T-helper 17 cell (primary cell): ENCODE measurements at places on chromosomes 4 and X.

- no peak overlapping the region for H3K4me3 ChIP-seq
- no peak overlapping the region for H3K27ac ChIP-seq
- no peak for DNase-seq
- H3K4me1 ChIP-seq, result no peaks in the 10 kb centered on the region
- H3K36me3 ChIP-seq, result no peaks in the 10 kb centered on the region
- no peaks in the 10 kb centered on the region for H3K27me3 ChIP-seq
Measured at GRCh38 chr4:171308661-171309060, 504.5 kb upstream of the GALNTL6 start.

DNA sequence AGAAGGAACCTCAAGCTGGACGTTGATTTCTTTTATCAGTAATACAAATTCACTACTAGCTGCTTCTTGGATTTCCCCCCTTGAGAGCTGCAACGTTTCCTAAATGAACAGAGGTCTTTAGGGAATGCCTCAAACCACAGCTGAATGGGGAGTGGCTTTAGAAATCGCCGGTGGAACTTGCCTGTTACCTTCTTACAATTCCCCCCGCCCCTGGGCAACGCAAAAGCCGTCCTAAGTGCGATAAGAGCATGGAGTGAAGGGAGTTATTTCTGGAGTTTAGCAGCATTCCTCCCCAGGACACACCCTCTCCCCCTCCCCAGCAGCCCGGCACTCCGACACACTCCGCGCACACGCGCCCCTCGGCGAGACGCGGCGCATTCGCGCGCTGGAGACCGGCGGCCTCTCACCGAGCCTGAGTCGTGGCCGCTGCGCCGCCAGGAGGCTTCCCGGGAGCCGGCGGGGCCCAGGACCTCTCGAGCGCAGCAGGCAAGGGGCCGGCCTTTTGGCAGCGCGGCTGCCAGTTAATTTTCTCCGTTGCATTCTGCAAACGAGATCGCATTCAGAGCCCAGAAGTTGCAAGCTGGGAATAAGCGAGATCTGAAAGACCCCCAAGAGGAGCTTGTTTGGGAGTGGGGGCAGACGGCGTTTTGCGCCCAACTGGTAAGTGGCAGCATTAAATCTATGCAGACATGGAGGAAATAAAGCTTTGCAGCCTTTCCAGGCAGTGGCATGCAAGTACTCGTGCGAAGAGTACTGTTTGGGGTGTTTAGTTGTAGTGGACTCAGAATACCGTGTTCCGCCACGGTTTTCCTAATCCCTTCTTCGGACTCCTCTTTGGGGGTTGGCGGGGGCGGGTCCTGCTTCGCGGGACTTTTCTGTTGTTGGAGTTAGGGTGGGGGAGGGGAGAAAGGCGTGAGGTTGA, 134.7 kb downstream of the PALLD start:
- no peak overlapping the region for H3K27ac ChIP-seq
- H3K27me3 ChIP-seq, result peaks cover 80% of the 10 kb centered on the region
- no peak for DNase-seq
- H3K4me3 ChIP-seq, result peak overlapping the region; percentile 45

GRCh38 chrX:40628506-40628905, 5.3 kb downstream of the MPC1L start:
- no peaks in the 10 kb centered on the region for H3K27me3 ChIP-seq
- H3K4me3 ChIP-seq, result no peak overlapping the region
- H3K36me3 ChIP-seq, result peaks cover 8% of the 10 kb centered on the region
- H3K27ac ChIP-seq, result no peak overlapping the region

- H3K36me3 ChIP-seq, result peaks cover 2% of the 10 kb centered on the region
- peaks cover 32% of the 10 kb centered on the region for H3K27me3 ChIP-seq
- peaks cover 2% of the 10 kb centered on the region for H3K4me1 ChIP-seq
- DNase-seq, result no peak
- H3K4me3 ChIP-seq, result no peak overlapping the region
Measured at GRCh38 chr4:92307866-92308265, 4.1 kb downstream of the GRID2 start.

DNA sequence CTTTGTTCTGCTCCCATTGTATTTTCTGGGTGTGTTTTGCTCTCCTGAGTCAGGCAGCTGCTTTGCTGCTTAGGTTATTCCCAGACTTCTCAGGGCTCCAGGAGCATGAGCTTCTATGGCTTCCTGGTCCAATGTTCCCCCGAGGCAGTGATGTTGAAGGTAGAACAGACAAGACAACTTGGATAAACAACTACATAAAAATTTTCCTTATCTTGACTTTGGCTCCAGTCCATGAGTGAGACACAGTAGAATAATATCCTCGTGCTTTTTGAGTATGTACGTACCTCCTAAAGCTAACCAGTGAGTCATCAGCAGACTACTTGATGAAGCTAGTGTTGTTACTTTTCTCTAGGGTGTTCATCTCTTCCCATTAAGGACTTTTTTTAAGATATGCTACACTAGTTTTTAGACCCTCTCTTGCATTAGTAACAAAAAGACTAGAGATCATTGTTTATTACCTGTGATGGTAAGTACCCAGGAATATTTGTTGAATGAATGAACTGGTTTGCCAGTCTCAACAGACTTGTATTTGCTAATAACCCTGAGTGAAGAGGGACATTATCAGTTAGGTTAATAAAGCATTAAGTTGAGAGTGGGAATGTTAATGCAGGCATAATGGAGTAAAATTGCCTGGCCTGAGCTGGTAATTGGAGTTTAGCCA, 131.9 kb downstream of the FHIP1A start:
- DNase-seq, result no peak
- H3K36me3 ChIP-seq, result peaks cover 3% of the 10 kb centered on the region
- H3K27me3 ChIP-seq, result peaks cover 43% of the 10 kb centered on the region
- H3K4me1 ChIP-seq, result peaks cover 3% of the 10 kb centered on the region

DNA sequence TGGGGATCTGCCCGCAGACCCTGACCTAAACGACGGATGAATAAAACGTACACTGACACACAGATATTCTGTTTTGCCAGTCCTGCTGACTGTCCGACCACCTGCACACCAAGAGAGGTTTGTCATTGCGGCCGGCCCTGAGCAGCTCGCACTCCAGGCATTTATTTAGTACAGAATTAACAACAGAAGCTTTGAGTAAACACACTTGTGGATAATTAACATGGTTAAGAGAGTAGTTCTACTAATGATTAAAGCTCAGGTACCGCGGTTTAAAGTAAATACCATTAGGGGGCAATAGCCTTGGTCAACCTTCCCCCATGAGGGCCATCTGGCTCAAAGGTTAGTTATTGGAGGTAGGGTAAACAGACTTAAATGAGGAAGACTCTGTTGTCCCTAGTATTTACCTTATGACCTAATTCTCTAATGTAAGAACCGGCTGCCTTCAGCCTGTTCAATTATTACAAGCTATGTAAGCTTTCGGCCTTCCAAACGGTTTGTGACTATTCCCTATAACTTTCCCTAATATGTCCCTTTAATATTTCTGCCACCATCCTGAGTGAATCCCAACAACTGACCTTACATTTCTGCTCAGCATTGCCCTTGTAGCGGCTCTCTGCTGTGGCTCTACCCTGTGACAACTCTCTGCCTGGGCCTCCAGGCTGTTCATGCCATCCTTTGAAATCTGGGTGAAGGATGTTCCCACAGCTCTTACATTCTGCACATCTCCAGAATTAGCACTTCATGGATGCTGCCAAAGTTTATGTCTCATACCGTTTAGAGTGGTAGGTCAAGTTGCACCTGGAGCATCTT, 46.9 kb upstream of the SYTL5 start:
- DNase-seq, result no peak
- H3K4me3 ChIP-seq, result no peak overlapping the region
- peaks cover 6% of the 10 kb centered on the region for H3K4me1 ChIP-seq
- H3K27me3 ChIP-seq, result no peaks in the 10 kb centered on the region

DNA sequence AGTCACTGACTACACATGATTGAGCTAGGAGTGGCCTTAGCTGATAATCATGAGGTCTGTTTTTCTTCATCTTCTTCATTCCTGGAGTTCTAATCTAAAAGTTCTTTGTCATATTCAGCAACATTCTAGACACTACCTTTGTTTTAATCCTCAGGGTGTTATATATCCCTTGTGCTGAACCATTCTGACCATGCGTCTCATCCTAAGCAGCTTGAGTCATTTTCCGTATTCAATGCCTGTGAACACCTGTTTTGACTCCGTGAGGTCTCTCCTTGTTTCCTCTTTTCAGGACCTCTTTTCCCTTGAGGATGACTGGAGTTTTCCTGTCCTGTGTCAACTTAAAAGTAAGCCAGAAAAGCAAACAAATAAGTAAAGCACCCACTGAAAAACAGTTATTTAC, 597.9 kb downstream of the GBA3 start:
- DNase-seq, result no peak
- no peaks in the 10 kb centered on the region for H3K27me3 ChIP-seq
- no peak overlapping the region for H3K4me3 ChIP-seq
- no peaks in the 10 kb centered on the region for H3K36me3 ChIP-seq
- H3K4me1 ChIP-seq, result no peaks in the 10 kb centered on the region
- no peak overlapping the region for H3K27ac ChIP-seq

DNA sequence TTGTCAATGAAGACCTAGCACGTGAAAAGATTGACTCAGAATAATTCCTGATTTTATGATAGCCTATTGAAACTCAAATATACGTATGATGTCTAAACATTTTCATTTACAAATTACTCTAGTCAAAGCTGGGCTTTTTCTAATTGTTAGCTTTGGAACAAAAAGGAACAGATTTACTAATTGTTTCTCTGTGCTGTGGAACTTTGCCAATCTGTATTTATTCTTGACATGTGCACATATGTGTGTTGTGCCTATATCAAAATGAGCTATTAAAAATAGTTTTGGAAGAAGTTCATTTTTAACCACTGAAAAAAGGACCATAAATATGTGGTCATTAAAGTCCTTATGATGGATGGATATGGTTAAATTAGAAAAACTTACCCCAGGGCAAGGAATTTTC, 85.4 kb upstream of the PACRGL start:
- no peak overlapping the region for H3K4me3 ChIP-seq
- DNase-seq, result no peak
- no peaks in the 10 kb centered on the region for H3K36me3 ChIP-seq
- peaks cover 3% of the 10 kb centered on the region for H3K4me1 ChIP-seq
- no peak overlapping the region for H3K27ac ChIP-seq

DNA sequence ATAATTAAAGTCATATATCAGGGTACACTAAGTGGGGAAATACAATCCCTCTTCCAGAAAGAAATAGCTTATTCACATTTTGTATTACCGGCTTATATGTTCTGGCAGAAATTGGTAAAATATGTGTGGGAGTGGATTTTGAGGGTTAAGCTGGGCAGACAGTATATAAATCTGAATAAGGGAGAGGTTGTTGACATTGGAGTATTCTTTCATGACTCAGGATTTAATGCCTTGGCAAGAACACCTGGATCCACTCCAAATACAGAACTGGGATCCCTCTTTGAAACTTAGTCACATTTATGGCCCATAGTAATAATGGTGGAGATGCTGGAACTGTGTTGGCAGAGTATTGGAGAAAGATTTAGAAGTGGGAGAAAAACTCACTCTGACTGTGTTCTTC, 54.3 kb upstream of the TET2 start:
- H3K27me3 ChIP-seq, result no peaks in the 10 kb centered on the region
- no peak overlapping the region for H3K27ac ChIP-seq
- H3K36me3 ChIP-seq, result no peaks in the 10 kb centered on the region
- no peak for DNase-seq
- no peak overlapping the region for H3K4me3 ChIP-seq

GRCh38 chr4:124157396-124158083, 555.0 kb downstream of the ANKRD50 start:
- no peaks in the 10 kb centered on the region for H3K27me3 ChIP-seq
- no peak overlapping the region for H3K27ac ChIP-seq
- H3K36me3 ChIP-seq, result no peaks in the 10 kb centered on the region
- H3K4me1 ChIP-seq, result no peaks in the 10 kb centered on the region
- DNase-seq, result no peak

DNA sequence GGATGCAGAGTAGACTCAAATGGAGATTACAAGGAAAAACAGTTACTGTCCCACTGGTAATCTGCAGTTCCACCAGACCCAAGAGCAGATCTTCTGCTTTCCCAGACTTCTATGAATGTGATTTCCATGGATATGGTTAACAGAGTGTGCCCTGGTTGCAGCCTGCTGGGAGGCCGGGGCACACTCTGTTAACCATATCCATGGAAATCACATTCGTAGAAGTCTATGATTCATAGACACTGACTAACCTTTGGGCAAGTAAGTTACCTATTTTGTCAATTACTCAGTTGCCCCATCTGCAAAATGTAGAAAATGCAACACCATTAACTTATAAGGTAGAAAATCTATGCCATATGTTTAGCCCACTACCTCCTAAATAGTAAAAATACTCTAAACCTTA, 443.1 kb upstream of the PITX2 start:
- H3K4me1 ChIP-seq, result no peaks in the 10 kb centered on the region
- H3K36me3 ChIP-seq, result no peaks in the 10 kb centered on the region
- no peak for DNase-seq
- H3K4me3 ChIP-seq, result no peak overlapping the region

DNA sequence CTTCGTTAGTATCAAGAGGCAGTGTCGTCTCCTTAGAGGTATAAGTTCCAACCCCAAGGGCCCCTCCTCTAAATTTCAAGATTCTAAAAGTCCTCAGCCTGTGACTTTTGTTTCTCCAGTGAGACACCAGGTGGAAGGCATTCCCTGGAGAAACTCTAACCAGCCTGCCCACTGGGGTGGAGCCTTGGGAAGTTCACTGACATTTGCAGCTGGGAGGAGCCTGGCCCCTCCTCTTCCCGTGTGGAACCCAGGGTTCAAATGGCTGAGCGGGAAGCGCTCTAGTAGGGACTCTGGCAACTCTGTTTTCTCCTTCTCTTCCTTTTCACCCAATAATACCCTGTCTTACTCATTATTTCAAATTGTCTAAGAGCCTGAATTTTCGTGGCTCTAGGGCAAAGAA, 325.0 kb downstream of the TLL1 start:
- no peak overlapping the region for H3K27ac ChIP-seq
- no peaks in the 10 kb centered on the region for H3K36me3 ChIP-seq
- no peaks in the 10 kb centered on the region for H3K27me3 ChIP-seq
- no peak overlapping the region for H3K4me3 ChIP-seq
- H3K4me1 ChIP-seq, result no peaks in the 10 kb centered on the region

DNA sequence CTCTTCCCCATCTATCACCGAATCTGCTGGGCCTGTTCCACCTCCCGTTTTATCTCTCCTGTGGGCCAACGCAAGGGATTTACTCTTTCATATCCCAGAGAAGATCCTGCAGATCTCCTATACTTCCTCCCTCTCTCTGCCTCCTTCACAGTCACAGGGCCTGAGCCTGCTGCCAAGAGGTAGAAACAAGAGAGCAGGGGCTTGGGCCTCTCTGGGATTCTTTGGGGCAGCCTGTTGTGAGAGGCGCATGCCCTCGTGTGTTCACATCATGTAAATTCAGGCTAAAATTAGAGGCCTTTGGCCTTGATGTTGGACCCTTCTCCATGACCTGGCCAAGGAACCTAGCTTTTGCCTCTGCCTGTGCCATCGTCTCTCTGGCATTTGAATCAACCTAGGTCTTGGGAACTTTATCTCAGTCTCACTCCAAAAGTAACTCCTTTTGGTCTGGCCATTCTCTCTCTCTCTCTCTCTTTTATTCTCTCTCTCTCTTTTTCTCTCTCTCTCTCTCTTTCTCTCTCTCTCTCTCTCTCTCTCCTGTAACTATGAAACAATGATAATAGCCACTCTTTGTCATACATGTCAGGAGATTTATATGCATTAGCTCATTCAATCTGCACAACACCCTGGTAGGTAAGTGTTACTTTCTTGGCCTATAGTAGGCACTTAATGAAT, 20.0 kb upstream of the EFNB1 start:
- H3K27me3 ChIP-seq, result no peaks in the 10 kb centered on the region
- H3K36me3 ChIP-seq, result no peaks in the 10 kb centered on the region
- H3K27ac ChIP-seq, result no peak overlapping the region
